ENCODE measurements at places on chromosomes 2 and 18. TPM values are rescaled to one million over a fixed set of nuclear protein-coding genes. Genes with fewer than 3 reads are reported as not detected.

The ALPP gene
- total RNA-seq = not detected

GRCh38 chr2:96116424-96116878, at the start of gene ADRA2B:
Gene ADRA2B, minus strand, starts transcription at chr2:96116571. Its CDS starts 422 bp downstream, at chr2:96116149.
- DNase-seq = no peak

- no peak for DNase-seq
Observed at GRCh38 chr2:217090024-217090473, 230.2 kb upstream of the TNP1 start.

GRCh38 chr18:51234117-51235008, 36.9 kb upstream of the MEX3C start:
- no peak for DNase-seq

- DNase-seq = no peak
Observed at GRCh38 chr2:113875135-113875534, 14.8 kb upstream of the ACTR3 start.

- no peak for DNase-seq
Observed at GRCh38 chr2:237096911-237097310, 11.2 kb downstream of the COPS8 start.

GRCh38 chr2:180405520-180405919, 398.4 kb upstream of the CWC22 start:
- no peak for DNase-seq

The IHH gene
- not detected for total RNA-seq

DNA sequence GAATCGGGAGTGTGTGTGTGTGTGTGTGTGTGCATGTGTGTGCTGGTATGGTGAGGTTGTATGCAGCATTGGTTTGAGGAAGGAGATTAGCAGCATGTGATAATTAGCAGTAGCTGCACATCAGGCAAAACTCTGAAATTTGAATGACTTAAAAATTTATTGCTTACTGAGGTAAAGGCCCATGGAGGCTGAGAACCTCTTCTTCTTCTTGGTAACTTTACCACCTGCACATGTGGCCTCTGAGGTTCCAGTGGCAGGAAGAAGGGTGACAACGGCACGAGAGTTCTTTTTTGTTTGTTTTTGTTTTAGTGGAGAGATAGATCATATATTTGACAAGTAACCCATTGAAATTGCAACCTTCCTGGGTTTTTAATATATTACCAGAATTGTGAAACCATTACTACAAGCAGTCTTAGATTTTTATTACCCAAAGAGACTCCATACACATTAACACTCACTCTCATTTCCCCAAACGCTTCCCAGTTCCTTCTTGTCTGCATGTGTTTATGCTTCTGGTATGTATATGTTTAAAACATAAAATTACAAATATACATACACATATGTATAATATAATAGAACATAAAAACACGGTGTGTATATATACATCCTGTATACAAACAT, 292.1 kb downstream of the PTGR3 start:
- DNase-seq = no peak

- no peak for DNase-seq
Observed at GRCh38 chr2:27672723-27673486, 9.2 kb downstream of the SLC4A1AP start.

- no peak for DNase-seq
Observed at GRCh38 chr2:127818794-127819425, 7.9 kb upstream of the WDR33 start.

Measured in urinary bladder (tissue), 4 donors.